Gastrocnemius medialis (tissue), 4 donors: ENCODE measurements at places on chromosomes 4 and X. TPM values are rescaled to one million over a fixed set of nuclear protein-coding genes. Genes with fewer than 3 reads are reported as not detected.

MAML3 gene
- 1.5 TPM for total RNA-seq

PPEF2 gene
- total RNA-seq = not detected

GRCh38 chr4:179605196-179605595, 2163.0 kb upstream of the AGA start:
- no peak for DNase-seq
- no peaks in the 10 kb centered on the region for H3K4me1 ChIP-seq
- no peaks in the 10 kb centered on the region for H3K27me3 ChIP-seq
- no peaks in the 10 kb centered on the region for H3K36me3 ChIP-seq

- no peaks in the 10 kb centered on the region for H3K27me3 ChIP-seq
- H3K36me3 ChIP-seq = no peaks in the 10 kb centered on the region
- no peaks in the 10 kb centered on the region for H3K4me1 ChIP-seq
- no peak for DNase-seq
Observed at GRCh38 chr4:154368060-154368459, 123.5 kb downstream of the DCHS2 start.

- no peaks in the 10 kb centered on the region for H3K4me1 ChIP-seq
- no peak overlapping the region for H3K27ac ChIP-seq
- DNase-seq = no peak
- H3K27me3 ChIP-seq = no peaks in the 10 kb centered on the region
- no peaks in the 10 kb centered on the region for H3K36me3 ChIP-seq
Observed at GRCh38 chr4:18209448-18209847, 187.9 kb upstream of the LCORL start.
